Pons (tissue), 1 donor: ENCODE measurements at places on chromosomes 2 and 18.

GRCh38 chr2:134020608-134021007 is 233.3 kb upstream of the MGAT5 start:
- DNase-seq, result no peak

DNA sequence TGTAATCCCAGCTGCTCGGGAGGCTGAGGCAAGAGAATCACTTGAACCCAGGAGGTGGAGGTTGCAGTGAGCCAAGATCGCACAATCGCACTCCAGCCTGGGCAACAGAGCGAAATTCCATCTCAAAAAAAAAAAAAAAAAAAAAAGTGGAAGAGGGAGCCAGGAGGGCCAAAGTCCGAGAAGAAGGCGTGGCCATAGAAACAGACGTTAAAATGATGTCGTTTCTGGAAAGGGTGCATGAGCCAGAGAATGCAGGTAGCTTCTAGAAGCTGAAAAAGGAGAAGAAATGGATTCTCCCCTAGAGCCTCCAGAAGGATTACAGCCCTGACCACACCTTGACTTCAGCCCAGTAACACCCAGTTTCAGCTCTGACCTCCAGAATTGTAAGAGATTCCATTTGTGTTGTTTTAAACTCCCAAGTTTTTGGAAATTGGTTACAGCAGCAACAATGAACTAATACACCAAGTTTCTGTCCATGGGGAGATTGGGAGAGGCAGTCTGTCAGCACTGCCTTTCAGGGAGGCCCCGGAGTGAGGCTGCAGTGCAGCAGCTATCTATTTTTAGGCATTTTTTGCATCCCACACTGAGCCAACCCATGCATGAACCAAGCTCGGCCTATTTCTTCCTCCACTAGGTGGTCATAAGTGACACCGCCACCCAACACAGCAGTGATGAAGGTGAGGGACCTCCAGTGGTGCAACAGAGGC is 14.2 kb upstream of the TRAF3IP1 start:
- DNase-seq, result no peak

DNA sequence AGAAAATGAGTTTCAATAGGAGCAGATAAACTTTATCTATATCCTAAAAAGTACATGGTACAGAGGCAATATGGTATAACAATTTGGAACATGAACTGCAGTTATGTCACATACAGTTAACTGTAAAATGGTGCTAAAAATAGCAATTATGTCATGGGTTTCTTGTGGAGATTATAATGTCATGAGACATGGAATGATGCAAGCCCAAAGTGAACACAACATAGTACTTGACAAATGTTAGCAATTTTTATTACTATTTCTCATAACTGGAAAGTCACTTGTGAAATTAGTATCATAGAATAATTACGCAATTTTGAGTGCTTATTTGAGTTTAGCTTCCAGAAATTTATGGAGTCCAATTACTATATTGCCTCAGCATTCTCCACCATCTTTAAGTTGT is 1263.4 kb downstream of the DSC3 start:
- no peak for DNase-seq

DNA sequence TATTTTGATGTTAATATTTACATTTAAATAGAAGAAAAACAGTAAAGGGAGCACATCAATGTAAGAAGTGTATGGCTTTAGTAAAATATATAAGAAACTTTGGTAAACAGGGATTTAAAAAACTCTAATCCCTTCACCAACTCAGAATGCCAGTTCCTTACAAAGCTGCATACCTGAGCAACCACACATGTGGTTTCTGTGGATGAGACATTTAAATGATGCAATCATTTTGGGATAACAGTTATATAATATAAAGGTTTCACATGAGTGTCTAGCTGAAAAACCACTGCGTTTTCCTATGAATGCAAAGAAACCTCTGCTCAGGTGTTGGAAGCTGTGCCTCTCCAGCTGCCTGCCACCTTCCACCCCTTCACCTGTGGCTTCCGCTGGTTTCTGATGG is 209.1 kb upstream of the REV1 start:
- DNase-seq, result no peak

DNA sequence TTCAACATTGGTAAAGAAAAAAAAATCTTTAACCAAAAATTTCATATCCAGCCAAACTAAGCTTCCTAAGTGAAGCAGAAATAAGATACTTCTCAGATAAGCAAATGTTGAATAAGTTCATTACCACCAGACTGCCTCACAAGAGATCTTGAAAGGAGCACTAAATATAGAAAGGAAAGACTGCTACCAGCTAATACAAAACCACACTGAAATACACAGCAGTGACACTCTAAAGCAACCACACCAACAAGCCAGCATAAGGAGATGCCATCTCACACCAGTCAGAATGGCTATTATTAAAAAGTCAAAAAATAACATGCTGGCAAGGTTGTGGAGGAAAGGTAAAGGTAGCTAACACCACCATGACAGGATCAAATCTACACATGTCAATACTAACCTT is 74.0 kb upstream of the LHCGR start:
- no peak for DNase-seq

- DNase-seq, result peak; percentile 61
Observed at GRCh38 chr2:70340761-70341476, 39.1 kb upstream of the FAM136A start.

DNA sequence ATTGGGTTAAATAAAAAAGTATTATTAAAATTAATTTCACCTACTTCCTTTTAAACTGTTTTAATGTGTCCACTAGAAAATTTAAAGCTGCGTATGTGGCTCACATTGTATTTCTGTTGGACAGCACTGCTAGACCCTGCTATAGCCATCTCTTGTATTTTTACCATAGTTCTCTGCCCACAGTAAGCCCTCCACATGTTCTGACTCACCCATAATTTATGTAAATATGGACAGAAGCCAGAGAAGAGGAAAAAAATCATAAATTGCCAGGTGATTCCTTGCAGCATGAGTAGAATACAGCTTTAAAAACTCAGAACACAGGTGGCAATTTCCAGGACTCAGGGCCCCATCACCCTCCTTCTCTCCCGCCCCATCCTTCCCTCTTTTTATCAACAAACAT is 142.4 kb upstream of the MEX3C start:
- DNase-seq, result no peak

DNA sequence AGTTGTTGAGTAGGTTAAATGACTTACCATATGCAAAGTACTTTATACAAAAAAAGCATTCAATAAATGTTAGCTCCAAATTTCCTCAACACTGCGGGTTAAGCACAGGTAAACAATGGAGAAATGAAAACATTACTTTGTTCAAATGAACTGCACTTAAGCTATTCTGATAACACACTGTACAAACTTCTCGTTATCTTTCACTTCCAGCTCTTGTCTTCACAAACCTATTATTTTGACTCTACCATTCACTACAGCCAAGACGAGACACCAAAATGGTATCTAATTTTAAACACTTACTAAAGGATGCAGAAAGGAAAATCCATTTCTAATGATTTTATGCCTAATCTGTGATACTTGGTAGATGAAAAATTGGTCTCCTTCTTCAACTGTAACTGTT is 43.8 kb downstream of the SLC40A1 start:
- no peak for DNase-seq

- DNase-seq, result no peak
Observed at GRCh38 chr2:108909275-108909823, 79.7 kb downstream of the EDAR start.

- peak; percentile 42 for DNase-seq
Observed at GRCh38 chr2:126655500-126656430, at the start of gene GYPC. Gene GYPC, plus strand, starts transcription at chr2:126656158. Its CDS starts 106 bp downstream, at chr2:126656264.

- no peak for DNase-seq
Observed at GRCh38 chr18:79933765-79934164, 17.7 kb downstream of the SLC66A2 start.
